ENCODE measurements at places on chromosomes 11 and 22. TPM values are rescaled to one million over a fixed set of nuclear protein-coding genes. Genes with fewer than 3 reads are reported as not detected.
A peak's percentile ranks its signal among the peaks of the same experiment; 100 is the strongest.

DNA sequence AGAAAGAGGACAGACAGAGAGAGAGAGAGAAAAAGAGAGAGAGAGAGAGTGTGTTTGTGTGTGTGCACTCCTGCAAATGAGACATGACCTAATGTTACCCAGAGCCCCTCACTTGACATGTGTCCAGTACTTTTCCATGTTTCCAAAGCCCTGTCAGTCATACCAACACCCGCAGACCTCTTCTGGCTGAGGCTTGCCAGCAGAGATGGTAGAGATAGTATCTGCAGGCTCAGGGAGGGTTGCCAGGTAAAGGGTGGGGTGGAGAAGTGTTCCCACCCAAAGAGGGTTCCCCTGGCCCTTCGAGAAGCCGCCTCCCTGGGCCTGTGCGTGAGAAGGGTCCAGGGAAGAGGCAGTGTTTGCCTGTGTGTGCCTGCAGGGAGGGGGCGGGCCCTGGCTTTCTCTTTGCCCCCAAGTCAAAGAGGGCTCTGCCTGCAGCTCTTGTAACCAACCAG lies 40.7 kb downstream of the POU2F3 start:
- no peak for DNase-seq

ZBED5 gene
- 120 TPM for polyA plus RNA-seq

DNA sequence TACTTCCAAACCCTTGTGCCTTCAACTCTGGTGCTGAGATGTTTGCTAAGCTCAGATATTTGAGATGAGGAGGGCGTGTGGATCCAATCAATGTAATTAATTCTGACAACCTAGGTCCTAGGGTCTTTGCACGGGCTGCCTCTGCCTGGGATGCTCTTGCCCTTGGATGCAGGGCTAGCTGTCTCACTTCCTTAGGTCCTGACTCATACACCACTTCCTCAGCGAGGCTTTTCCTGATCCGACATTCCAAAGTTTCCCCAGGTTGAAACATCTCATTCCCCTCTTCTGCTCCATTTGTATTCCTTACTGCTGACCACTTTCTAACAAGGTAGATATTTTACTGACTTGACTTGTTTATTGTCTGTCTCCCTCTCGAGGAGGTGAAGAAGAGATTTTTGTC lies 43.0 kb upstream of the NTM start:
- DNase-seq = no peak

- no peak for DNase-seq
These were observed 512.8 kb downstream of the INSC start for GRCh38 chr11:15627560-15627959.

DNA sequence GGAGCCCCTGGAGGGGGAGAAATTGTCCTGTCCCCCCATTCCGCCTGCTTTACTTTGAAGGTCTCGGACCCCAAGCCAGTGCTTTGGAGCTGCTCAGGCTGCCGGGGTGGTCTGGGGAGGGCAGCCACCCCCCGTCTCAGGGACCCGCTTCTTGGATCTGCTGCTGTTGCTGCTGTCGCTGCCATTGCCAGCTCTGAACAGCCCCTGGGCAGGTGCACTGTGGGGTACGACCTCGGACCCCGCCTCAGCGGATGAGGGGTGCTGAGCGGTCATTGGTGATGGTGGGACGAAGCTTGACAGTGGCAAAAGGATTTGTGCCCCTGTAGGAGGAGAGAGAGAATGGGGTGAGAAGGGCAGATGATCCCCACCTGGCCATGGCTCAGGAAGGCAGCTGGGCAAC lies 1.1 kb upstream of the SLC16A8 start:
- no peak for DNase-seq

- peak; percentile 28 for DNase-seq
These were observed 17.3 kb downstream of the TRAF6 start for GRCh38 chr11:36492724-36493304.

ANO3 gene
- polyA plus RNA-seq = 0.17 TPM

DNA sequence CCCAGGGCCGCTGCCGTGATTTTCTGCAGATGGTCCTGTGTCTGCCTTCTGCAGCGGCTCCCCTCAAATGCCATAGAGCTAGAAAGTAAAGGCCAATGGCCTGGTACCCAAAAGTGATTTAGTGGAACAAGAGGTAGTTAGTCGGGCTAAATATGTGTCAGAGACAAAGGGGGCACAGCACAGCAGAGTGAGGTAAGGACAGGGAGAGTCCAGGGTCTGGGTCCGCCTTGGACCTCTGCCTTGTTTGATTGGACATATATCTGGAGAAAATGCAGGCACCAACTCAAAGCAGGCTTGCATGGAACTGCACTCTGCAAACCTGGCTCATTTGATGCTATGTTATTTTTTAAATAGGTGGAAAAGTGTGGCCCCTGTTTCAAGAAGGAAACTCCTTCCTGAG lies 249.6 kb upstream of the B3GAT1 start:
- no peak for DNase-seq

DNA sequence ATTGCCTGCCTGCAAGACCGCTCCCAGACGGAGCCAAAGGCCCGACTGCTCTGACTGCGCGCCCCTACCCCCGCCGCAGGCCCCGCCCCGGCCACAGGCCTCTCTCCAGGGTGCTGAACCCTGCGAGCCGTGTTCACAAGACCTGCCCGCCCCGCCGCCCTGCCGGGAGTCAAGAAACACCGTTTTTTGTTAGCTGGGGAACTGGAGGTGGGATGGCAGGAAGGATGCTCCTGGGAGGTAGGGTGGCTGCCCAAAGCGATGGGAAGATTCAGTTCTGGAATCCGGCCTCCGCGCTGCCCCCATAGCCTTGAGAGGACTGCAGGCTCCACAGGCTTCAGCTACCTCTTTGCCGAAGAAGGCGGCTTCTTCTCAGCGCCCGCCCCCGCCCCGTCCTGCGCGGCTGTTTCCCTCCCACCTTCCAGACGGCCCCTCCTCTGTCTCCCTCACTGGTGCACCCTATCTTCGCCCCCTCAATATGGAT lies 2.7 kb upstream of the PDE2A start:
- peak; percentile 58 for DNase-seq

HBB gene
- polyA plus RNA-seq = 306 TPM

GRCh38 chr11:74699615-74700396 lies 31.4 kb downstream of the CHRDL2 start:
- no peak for DNase-seq

- DNase-seq = no peak
These were observed 67.9 kb downstream of the KCNC1 start for GRCh38 chr11:17802491-17802890.

- DNase-seq = no peak
These were observed 13.9 kb downstream of the RTN4RL2 start for GRCh38 chr11:57474017-57474802.

DNA sequence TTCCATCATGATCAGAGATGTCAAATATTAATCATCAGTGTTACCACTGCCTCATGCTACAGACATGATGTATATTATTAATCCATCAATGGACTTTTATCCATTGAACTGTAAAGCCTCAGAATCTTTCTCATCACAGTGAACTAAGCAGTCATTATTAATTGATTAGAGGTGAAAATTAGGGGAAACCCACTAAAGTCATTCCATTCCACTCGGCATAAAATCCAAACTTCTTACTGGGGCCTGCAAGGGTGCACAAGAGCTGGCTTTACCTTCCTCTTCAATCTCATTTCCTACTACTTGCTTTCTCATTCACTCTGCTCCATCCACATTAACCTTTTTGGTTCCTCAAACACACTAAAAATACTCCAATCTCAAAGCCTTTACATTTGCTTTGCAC lies 7.9 kb upstream of the CD44 start:
- no peak for DNase-seq

DNA sequence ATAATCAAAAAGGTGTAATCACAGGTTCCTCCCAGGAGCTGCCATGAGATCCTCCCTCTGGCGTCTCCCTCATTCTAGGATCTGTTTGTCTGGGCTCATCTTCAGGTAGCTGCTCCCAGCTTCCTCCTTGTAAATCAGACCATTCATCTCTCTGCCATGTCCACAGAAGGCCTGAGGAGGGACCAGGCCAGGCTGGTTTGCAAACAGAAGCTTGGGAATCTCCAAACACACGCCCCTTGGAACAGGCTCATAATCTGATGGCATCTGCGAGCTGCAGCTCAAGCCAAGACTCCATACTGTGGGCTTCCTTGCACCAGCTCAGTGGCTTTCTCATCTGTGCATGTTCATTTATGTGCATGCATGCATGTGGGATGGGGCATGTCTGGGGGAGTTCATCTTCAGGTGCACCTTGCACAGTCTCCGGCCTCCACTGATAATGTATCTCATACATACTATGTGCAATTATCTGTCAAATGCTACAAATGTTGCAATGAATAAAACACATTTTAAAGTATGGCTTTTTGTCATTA lies 134.9 kb downstream of the NXPE2 start:
- no peak for DNase-seq

- peak; percentile 33 for DNase-seq
These were observed 374.6 kb upstream of the LUZP2 start for GRCh38 chr11:24122291-24122690.

GRCh38 chr22:37045958-37046357 lies 5.6 kb upstream of the KCTD17 start:
- no peak for DNase-seq

SYT8 gene
- 0.94 TPM for polyA plus RNA-seq

DNA sequence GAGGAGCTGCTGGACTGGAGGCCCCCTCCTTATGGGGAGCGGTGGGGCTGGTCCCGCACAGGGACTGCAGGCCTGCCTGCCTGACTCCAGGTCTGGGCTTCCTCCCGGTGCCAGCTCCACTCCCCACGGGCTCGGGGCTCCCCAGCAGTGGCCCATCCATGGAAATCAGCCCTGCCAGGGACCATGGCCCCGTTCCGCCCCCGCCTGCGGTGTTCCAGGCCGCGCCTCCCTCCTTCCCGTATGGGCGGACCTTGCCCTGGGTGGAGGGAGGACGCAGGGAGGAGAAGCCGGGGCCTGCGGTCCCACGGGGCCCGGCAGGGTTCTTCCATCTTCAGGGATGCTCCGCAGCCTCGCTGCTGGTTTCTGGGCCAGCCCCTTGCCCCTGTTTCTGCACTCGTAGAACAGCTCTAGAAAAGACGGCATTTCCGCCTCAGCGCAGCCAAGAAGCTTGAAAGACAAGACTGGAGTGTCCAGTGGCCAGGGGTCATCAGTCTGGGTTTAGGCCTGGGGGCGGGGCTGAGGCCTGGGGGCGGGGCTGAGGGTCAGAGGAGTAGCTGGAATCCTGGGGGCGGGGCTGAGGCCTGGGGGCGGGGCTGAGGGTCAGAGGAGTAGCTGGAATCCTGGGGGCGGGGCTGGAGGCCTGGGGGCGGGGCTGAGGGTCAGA lies 1330.6 kb downstream of the BRD1 start:
- DNase-seq = no peak

DNA sequence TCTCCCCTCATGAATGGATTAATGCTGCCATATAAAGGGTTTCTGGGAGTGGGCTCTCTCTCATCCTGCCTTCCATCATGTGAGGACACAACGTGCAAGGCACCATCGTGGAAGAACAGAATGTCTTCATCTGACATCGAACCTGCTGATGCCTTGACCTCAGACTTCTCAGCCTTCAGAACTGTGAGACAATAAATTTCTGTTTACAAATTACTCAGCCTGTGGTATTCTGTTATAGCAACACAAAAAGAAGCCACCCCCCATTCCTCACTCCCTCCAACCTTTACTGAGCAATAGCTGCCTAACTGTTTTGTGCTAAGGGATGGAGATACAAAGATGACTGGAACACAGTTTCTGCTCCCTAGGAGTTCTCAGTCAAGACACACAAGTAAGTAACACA lies 106.1 kb upstream of the PLET1 start:
- no peak for DNase-seq

APOL6 gene
- polyA plus RNA-seq = 10.4 TPM

- DNase-seq = peak; percentile 39
These were observed 18.7 kb upstream of the JHY start for GRCh38 chr11:122863704-122864326.

DNA sequence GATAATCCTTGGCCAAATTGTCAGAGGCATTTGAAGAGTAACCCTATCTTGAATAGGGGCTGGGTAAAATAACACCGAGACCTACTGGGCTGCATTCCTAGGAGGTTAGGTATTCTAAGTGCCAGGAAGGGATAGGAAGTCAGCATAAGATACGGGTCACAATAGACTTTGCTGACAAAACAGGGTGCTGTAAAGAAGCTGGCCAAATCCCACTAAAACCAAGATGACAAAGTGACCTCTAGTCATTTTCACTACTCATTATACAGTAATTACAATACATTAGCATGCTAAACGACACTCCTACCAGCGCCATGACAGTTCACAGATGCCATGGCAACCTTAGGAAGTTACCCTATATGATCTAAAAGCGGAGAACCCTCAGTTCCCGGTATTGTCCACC lies 964 bp upstream of the REXO2 start:
- no peak for DNase-seq

PDHX gene
- 37.3 TPM for polyA plus RNA-seq

FOLR3 gene
- 1.6 TPM for polyA plus RNA-seq

- no peak for DNase-seq
These were observed 8.2 kb upstream of the MUC5AC start for GRCh38 chr11:1149545-1149944.

GRCh38 chr11:39777035-39777434 lies 1682.4 kb downstream of the LRRC4C start:
- DNase-seq = no peak

DUSP8 gene
- 1.2 TPM for polyA plus RNA-seq

- no peak for DNase-seq
These were observed 99.3 kb upstream of the RRM1 start for GRCh38 chr11:3995307-3995706.

OR10D3 gene
- not detected for polyA plus RNA-seq

DNA sequence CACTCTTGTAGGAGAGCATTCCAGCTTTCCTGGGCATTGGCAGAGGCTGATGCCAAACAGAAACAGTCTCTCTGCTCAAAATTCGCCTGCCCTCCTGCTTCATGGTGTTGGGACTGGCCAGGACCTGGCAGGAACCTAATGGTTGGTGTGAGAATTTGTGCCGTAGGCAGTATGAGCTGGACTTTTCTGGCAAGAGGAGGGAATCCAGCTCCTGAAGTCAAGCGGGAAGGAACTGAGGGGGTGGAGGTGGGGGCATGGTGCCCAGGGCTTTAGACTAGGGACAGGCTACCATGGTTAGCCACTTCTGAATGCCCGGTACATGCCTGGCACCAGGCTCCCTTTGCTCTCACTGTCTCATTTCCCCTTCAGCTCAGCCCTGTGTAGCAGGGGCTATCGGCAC lies 6.9 kb upstream of the TOMM22 start:
- no peak for DNase-seq

- DNase-seq = no peak
These were observed 151.7 kb downstream of the ADAMTS15 start for GRCh38 chr11:130600139-130600538.

Measured in right lung (tissue), 10 donors.